ENCODE measurements at places on chromosomes 4 and X. TPM values are rescaled to one million over a fixed set of nuclear protein-coding genes. Genes with fewer than 3 reads are reported as not detected.

DNA sequence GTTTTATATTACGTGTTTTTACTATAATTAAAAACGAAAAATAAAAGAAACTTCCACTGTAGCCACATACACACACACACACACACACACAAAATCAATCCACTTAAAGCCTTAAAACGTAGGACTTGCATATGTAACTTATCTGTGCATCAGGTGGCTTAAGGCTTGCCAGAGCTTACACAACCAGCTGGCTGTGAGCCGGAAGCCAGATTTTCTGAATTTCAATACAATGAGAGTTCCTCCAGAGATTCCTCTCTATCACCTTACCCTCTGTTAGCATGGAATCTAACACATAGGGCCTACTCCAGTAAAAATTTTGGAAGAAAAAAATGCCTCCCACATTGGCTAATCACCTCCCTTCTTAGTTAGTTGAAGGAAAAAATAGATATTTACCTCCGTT lies 27.9 kb upstream of the SLITRK4 start:
- no peak for DNase-seq

GPR34 gene
- not detected for total RNA-seq

DNA sequence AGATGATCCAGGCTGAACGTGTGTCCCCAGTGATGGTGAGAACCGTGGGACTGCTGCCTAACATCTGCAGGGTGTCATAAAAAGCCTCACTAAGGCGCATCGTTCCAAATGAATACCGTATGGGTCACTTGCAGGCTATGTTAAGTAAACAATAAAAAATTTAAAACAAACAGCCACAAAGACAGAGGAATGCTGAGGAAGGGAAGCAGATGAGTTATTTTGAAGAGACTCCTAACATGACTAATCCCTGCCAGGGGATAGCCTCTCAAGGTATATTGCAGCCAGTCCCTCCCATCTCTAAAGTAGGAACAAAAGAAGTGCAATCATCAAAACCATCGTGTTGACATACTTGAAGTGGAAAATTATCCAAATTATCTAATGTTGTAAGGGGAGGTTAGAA lies 83.8 kb downstream of the UNC5C start:
- no peak for DNase-seq

GRCh38 chr4:48588230-48589097 lies 98.4 kb downstream of the ZAR1 start:
- no peak for DNase-seq

- DNase-seq: peak; percentile 54
Measured at GRCh38 chr4:15649914-15650545, 5.1 kb downstream of the FBXL5 start.

DNA sequence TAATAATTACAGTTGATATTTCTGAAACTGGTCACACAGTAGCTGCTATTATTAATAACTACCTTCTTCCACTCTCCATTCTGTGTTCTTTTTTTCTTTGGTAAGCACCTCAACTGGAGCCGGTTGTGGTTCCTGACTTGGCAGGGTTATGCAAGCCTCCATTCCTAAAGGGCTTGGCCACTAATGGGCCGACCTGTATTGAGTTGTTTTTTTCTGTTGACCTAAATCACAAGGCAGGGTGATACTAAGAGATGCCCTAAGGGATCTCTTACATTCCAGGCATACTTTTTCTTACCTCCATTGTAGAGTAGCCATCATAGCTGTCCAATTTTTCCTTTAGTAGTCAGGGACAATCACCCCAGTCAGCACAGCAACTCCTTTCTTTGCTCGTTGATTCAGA lies 1295.8 kb upstream of the ADGRL3 start:
- DNase-seq: no peak

DNA sequence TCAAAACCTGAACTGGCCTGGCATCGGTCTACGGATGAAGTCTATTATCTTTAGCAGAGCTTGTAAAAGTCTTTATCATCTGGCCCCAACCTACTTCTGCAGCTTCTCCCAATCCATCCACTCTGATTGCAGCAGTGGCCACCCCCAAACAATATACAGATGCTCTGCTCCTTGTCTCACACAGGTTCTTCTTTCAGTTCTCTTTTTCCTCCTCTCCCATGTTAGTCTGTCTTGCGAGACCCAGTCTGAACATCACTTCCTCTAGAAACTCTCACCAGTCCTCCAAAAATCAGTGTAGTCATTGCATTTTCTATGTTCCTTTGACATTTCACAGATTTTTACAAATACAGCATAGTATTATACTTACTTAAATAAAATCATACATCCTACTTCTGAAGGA lies 163.0 kb downstream of the FRMPD4 start:
- no peak for DNase-seq

- DNase-seq: no peak
Measured at GRCh38 chr4:138634915-138635314, 380.7 kb upstream of the NOCT start.

RASGEF1B gene
- not detected for total RNA-seq

ELOVL6 gene
- 21.0 TPM for total RNA-seq
